ENCODE measurements at places on chromosomes 1 and 21.

- DNase-seq = no peak
Measured at GRCh38 chr1:53552146-53552861, 93.1 kb downstream of the DMRTB1 start.

- DNase-seq = no peak
Measured at GRCh38 chr1:20730690-20731056, 1.8 kb downstream of the SH2D5 start.

GRCh38 chr1:72129869-72130268 lies 152.5 kb downstream of the NEGR1 start:
- DNase-seq = no peak

DNA sequence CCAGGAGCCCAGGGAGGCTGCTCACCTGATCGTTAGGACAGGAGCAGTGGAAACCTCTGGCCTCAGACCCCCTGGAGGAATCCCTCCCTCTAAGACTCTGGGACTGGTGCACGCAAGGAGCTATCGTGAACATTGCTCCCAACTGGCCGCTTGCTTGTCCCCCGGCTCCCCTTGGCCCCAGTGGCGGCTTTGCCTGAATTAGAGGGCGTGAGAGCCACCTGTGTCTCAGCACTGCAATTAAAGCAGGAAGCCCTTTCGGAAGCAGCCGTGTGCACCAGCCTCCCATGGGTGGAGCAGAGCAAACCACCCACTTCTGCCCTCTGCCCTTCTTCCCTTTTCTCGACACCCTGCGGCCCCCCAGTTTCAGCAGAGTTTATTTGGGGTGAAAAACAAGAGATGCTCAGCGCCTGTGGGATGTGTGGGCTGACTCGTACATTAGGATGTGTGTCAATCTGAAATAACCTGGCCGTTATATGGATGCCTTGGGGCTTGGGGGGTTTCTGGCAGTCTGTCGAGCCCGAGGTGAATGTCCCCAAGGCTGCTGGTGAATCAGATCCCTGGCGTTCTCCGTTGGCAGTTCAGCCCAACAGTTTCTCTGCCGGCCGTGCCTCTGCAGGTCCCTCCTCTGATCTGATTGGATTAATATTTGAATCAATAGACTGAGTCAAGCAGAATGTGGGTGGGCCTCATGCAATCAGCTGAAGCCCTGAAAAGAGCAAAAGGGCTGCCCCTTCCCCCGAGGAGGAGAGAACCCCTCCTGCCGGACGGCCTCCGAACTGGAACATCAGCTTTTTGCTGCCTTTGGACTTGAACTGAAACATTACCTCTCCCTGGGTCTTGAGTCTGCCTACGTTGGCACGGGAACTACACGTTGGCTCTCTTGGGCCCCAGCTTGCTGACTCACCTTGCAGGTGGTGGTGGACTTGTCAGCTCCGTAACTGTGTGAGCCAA lies 7.3 kb upstream of the UMODL1 start:
- peak; percentile 60 for DNase-seq

DNA sequence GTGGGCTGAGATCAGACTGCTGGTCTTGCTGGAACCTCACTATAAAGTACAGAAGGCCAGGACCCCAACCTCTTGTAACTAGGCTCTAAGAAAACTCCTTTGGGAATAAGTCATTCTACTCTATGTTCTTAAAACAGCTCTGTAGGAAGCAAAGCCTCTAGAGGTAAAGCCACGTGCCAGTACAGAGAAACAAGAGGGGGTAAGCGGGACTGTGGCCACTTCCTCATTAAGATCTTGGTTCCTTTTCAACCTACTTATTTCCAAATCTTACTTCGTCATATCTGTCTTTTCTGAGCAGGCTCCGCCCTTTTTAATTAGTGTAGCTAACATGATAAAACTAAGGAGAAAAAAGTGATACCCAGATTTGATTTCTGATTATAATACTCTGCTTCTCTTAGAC lies 3.8 kb downstream of the NCSTN start:
- peak; percentile 72 for DNase-seq

GRCh38 chr1:161080441-161081405 lies 8.6 kb downstream of the NECTIN4 start:
- no peak for DNase-seq

DNA sequence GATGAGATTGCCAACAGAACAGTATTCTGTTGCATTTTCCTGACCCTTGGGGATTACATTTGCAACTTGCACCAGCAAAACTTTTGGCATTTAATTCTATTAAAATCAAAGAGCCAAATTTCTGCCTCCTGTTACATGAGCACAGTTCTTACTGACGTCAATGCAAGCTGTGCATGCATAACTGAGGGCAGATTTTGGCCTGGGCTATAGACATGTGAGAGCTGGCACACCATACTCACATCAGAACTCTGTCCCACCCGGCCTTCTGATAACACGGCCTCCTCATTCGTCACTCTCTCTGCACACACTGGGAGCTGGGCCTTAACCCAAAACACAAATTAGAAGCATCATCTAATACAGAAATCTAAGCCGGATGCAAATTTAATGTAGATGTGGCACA lies 31.5 kb downstream of the PAPPA2 start:
- DNase-seq = no peak

DNA sequence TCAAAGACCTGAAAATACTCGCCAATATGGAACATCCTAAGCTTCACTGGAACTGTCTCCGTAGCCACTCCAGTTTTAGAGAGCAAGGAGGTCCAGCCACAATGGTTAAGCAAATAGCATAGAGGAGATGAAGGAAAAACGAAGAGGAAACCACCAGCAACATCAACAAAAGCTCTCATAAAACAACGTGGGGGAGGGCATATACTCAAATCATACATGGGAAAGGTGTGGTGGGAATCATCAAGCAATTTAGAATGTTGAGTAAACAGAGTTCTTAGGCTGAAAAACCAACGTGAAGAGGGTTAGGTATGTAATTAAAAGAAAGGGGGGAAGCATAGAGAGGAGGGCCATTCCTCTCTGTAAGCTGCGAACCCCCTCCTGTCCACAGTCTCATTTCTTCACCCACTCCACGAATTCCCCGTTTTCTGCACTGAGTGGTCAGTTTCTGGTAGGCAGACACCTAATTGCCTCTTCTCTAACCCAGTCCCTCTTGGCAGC lies 1.0 kb downstream of the TMEM59 start:
- no peak for DNase-seq

- DNase-seq = no peak
Measured at GRCh38 chr1:166811691-166812090, 27.6 kb upstream of the POGK start.

DNA sequence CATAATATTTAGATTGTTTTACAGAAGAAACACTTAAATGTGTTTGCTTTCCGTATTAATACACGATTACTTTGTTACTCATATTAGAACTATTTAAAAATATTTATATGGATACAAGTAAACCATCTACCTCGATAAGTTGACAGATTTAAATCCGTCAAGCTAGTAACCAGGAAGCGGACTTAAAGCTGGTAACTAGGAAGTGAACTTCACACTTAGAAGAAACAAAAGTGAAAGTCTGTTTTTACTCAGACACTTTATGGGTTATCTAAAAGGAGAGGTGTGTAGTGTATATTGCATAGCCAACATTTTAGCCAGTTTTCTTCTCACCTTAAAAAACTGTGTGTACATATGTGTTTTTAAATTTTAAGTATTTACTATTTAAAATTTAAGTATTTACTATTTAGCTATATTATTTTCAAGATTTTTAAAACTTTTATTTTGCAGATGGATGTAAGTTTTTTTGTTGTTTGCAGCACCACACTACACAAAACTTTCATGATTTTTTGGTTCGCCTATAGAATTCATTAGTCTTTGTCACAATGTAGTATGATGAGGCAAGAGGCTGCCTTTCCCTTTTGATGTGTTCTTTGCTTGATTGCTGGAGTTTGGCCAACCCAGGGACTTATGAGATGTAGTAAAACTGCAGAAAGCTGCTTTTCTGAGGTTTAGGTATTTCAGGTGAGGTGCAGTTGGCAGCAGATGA lies 2.7 kb downstream of the USP25 start:
- DNase-seq = no peak

- DNase-seq = peak; percentile 10
Measured at GRCh38 chr1:19374083-19374801, 62.1 kb downstream of the SLC66A1 start.

DNA sequence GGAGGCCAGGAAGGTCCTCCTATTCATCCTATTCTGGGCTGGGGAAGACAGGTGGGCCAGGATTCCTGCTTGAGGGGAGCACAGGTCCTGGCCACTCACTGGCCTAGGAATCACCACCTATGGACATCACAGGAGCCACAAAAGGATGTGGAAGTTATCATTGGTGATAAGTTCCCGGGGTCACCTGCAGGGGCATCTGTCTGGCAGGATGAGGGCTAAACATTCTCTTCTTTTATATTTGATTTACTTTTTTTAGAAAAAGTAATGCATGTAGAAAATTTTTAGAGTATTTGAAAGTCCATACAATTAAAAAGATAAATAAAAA lies 33.2 kb upstream of the KIAA0040 start:
- no peak for DNase-seq

- no peak for DNase-seq
Measured at GRCh38 chr1:228071839-228072657, 10.5 kb upstream of the ARF1 start.

GRCh38 chr1:150970808-150971582 lies 3.6 kb downstream of the CERS2 start:
- no peak for DNase-seq

GRCh38 chr1:185574139-185574875 lies 159.9 kb upstream of the HMCN1 start:
- DNase-seq = no peak

DNA sequence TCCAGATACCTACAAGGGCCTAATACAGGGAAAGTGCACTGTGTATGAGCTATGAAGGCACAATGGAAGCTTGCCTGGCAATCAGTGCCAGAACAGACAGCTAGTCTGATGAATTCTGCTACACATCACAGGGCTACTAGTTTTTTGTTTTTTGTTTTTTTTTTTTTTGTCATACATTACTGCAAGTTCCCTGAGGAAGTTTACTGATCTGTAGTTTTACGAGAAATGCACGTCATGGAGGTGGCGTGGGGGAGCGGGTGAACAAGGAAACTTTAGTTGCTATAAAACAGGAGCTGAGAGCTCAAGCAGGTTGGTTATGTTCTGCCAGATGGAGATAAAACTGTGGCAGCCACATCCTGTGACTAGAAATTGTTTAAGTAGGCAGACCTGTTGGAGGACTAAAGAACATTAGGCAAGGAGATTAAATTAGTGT lies 17.7 kb downstream of the PTPRC start:
- DNase-seq = peak; percentile 93

DNA sequence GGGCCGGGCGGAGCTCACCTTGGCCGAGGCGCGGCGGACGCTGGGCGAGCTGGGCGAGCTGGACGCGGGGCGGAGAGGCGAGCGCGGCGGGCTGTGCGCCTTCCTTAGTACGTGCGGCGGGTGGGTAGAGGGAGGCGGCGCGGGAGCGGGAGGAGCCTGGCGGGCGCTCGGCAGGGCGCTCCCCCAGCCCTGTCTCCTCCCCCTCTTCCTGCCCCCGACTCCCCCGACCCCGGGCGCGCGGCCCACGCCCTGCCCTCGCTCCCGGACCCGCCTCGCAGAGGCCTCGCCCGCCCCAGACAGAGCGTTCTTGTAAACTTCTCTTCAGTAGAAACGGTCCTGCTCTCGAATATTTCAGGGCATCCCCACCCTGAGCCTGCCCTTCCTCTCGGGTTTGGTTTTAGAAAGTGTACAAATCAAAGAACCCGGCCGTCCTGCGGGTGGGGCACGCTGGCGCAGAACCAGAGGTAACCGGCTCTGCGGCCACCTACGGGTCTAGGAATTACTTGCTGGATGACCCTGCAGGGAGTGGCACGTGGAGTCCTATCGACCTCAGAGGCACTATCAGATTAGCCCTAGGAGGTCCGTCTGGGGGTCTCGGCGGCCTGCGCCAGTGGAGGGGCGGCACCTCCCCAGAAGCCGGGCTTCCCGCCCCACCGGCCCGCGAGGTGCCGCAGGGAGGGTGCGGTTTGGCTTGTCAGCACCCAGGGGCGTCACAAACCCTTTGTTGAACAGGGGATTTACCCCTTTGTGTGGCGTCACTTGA lies at the start of gene S100A10:
TSS of gene S100A10 (minus strand) at position 126 of the 763 bp plus-strand sequence. CDS start 7,629 bp downstream, outside the sequence.
- peak; percentile 77 for DNase-seq

DNA sequence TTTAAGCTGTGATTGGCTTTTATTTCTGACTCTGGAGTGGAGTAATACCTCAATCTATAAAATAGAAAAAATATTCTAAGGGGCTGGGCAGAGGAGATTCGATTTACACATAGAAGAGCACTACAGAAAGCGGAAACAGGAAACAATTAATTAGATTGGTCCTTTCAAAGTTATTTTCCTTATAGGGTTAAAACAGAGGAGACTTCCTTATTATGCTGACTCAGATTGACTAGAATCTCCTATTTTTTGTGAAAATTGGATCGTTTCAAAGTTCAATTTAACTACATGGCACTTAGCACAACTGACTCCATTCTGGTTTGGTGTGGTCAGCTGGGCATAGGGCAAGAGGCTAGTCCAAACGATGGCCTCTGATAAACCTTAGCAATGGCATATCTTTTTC lies 48.3 kb upstream of the NCAM2 start:
- no peak for DNase-seq

GRCh38 chr1:167701510-167701909 lies 20.3 kb upstream of the MPZL1 start:
- DNase-seq = no peak

- DNase-seq = no peak
Measured at GRCh38 chr21:22136740-22137139, 1138.5 kb downstream of the NCAM2 start.

GRCh38 chr1:30748098-30748698 lies 9.4 kb downstream of the LAPTM5 start:
- no peak for DNase-seq

DNA sequence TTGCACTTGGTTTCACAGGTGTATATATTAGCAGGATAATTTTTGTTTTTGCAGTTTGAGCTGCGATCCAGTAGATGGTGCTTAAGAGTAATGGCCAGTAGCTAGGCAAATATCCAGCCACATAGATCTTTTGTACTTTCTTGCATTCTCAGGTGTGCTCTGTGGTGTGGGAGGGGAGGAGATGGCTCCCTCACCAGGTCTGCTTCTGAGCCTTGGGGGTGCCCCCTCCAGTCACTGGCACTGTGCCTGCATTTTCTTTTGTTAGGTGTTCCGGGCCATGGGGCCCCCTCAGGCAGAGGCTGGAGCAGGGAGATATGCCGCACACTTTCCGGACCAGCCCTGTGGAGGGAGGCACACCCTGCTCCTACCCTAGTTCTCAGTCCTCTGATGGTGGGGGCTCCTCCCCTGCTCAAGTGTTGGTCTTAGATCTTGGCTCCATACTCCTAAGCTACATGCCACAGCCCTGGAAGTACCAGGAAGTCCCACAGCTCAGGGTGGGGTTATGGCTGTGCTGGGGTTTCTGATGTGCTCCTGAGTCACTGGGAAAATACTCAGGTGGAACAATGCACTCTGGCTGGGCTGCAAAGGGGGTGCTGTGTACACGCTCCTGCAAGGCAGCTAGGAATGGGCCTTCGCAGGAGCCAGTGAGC lies 197.6 kb upstream of the DMRTA2 start:
- no peak for DNase-seq

DNA sequence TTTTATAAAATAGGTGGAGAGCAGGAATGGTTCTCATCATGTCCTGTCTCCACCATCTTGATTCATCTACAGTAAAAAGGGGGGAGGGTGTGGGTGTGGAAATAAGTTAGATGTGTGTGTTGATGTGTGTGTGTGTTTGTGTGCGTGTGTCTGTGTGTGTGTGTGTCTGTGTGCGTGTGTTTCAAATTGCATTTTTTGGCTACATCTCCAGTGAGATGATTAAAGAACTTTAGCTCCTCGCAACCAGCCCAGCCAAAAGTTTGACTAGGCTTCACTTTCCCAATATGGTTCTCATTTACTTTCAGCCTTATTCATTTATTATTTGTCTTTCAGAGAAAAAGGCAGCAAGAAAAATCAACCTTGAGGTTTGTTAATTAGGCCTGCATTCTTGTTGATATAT lies 14.7 kb upstream of the HAO2 start:
- DNase-seq = no peak

GRCh38 chr1:36161641-36162531 lies 5.9 kb downstream of the MAP7D1 start:
- peak; percentile 61 for DNase-seq
